ENCODE measurements at places on chromosomes 11 and 22. TPM values are rescaled to one million over a fixed set of nuclear protein-coding genes. Genes with fewer than 3 reads are reported as not detected.

NNMT gene
- polyA plus RNA-seq: 0.72 TPM

- DNase-seq: no peak
Observed at GRCh38 chr22:21041937-21042336, 3.8 kb upstream of the LRRC74B start.

GRCh38 chr11:10289765-10290380 lies 4.1 kb downstream of the SBF2 start:
- DNase-seq: no peak

DNA sequence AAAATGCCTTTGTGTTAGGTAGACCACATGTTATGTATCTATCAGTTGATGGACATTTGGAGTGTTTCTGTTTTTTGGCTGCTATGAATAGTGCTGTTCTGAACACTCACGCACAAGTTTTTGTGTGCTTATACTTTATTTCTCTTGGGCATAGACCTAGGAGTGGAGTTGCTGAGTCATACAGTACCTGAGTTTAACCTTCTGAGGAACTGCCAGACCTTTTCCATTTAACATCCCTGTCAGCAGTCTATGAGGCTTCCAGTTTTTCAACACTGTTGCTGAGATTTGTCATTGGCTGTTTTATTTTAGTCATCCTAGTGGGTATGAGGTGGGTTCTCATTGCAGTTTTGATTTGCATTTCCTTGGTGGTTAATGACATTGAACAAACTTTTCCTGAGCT lies 4.4 kb downstream of the CTTN start:
- no peak for DNase-seq

C22orf31 gene
- polyA plus RNA-seq: 1.2 TPM

PAK1 gene
- polyA plus RNA-seq: 84.8 TPM

DNA sequence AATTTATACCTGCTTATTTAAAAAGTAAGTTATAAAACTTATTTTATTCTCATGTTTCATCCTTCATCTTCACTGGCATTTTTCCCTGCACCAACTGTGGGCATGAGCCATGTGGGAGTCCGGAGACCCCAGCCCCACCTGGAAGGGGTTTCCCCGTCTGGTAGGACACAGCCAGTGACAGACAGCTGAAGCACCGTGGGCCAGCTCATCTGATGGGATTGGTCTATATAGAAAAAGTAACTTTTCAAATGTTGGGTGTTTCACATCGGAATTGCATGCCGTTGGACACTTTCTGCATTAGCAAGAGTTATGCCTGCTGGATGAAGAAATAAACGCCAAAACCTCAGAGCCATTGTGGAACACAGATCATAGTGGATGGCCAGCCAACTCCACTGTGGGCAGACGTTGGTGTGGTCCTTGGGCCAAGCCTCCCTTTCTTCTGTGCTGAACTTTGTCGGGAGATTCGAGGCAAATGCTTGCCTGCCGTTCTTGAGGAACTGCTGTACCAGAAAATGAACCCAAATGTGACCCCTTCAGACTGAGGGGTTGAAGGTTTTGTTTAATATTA lies 1329.3 kb downstream of the TBC1D22A start:
- DNase-seq: no peak

PAMR1 gene
- polyA plus RNA-seq: 11.8 TPM

- no peak for DNase-seq
Observed at GRCh38 chr11:68962527-68963250, 18.1 kb downstream of the MRGPRD start.

GRCh38 chr11:776561-777287 lies 563 bp downstream of the GATD1 start:
- no peak for DNase-seq

DNA sequence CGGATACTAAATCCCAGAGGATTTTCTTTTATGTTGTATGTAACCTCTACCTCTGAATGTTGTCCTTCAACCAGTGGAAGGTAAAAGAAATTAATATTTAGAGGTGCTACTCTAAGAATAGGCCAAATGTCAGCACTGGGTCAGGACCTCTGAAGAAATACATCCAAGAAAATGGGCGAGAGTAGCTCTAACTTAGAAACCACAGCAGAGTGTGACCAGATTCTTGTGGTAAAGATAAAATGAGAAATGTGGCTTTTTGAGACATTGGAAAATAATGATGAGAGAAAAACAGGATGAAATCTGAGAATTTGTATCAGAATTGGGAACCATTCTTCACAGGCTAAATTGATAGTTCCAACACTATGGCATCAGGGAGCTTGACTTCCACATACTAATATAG lies 63.5 kb downstream of the CSTPP1 start:
- no peak for DNase-seq

DNA sequence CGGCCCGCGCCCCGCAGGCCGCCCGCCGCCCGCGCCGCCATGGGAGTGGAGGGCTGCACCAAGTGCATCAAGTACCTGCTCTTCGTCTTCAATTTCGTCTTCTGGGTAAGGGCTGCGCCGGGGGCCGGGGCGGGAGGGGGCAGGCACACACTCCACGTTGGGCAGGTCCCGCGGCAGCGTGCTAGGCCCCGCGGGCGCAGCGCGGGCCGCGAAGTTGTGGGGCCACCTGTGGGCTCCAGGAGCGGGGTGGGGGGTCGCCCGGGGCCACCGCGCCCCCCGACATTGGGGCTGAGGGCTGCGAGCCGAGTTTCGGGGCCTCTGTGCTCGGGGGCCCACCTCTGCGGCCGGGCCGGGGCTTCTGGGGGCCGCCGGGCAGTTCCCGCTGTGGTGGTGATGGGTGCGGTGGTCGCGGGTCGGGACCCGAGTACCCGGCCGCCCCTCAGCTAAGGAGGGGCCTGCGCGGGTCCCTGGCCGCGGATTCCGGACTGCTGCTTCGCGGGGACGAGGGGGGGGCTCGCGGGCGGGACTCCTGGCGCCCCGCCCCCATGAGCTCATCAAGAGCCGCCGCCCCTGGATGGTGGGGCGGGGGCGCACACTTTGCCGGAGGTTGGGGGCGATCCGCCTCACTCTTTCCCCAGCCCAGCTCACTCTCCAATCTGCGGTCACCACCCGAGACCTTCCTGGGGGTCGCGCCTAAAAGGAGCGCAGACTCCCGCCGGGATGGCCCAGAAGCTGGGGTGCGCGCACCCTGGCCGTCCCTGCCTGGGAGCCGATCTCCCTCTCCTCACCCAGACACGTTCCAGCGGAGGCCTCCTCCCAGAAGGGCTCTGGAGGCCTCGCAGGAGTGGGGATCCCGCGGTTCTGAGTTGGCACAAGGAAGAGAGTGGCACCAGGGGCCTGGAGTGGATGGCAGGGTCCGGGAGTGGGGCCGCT lies 667 bp downstream of the CD81 start:
- peak; percentile 65 for DNase-seq

ASPHD2 gene
- polyA plus RNA-seq: 3.4 TPM

DNA sequence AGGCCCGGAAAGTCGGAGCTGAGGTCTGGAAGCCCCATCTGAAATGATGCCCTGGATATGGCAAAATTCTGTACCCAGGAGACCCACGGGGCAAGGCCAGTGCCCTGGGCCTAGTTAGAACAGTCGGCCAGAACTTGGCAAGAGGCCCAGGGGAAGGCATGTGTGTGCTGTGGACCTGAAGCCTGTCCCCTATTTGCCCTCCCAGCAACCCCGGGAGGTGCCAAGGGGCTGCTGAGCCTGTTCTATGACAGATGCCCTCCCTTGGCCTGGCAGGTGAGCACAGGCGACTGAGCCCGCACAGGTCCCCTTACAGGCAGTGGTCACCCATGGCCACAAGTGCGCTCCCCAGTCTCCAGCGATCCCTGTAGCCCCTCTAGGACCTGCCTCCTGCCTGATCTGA lies 51.7 kb downstream of the NAT10 start:
- no peak for DNase-seq

DDTL gene
- polyA plus RNA-seq: 7.1 TPM

DNA sequence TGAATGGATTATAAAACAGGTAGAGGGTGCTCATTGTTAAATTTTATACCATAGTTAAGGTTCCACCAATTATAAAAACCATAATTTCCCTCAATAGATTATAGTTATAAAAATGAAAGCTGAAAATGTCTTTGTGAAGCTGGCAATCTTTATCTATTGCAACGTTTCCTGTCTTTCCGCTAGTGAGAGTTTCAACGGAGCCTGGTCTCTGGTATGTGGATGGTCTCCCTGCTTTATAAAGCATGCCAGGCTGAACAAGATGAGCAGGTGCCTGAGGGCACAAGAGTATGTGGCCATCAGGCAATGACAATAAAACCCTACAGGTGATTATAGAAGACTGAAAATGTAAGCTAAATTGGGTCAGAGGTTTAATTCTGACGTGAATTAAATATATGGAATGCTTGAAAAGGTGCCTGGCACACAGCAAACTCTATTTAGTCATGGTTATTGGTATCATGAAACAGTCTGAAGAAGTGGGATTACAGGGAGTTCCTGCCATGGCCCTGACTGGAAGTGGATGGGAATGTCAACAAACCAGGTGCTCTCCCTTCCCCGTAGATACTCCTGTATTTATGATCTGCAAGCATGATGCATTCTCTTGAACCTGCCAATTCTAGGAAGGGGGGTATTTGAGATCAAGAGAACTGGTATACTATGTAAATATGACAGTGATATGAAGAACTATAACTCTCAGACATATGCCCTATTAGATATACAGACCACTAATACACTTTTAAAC lies 115.7 kb downstream of the ENTHD1 start:
- DNase-seq: no peak

DNA sequence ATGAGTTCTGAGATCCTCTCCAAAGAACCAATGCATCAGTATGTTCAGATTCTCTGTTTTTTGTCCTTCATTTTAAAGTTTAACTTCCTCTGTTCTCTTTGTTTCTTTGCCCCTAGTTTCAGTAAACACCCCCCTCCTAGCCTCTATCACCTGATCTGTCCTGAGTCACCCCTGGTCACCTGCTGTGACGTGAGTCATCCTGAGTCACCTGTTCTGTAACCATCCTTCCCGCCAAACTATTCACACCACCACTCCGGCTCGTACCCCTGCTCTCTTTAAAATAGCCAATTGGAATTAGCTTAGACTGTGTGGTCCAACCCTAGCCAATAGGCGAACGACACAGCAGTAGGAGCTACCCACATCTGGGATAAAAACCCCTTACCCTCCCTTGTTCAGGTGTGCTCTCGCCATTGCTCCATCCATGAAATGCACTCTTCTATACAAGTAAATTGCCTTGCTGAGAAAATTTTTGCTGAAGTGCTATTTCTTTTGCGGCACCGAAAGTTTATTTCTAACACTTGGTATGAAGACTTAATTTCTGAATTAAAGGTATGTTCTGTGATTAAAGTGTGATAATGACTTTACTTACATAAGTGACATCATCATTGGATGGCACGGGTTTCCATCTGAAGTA lies 318.4 kb downstream of the AASDHPPT start:
- no peak for DNase-seq

- DNase-seq: no peak
Observed at GRCh38 chr22:30425616-30426387, at the start of gene MTFP1. MTFP1 (plus strand) TSS chr22:30425768; CDS start chr22:30425880, 112 bp downstream.

ANKRD13D gene
- 29.9 TPM for polyA plus RNA-seq

DNA sequence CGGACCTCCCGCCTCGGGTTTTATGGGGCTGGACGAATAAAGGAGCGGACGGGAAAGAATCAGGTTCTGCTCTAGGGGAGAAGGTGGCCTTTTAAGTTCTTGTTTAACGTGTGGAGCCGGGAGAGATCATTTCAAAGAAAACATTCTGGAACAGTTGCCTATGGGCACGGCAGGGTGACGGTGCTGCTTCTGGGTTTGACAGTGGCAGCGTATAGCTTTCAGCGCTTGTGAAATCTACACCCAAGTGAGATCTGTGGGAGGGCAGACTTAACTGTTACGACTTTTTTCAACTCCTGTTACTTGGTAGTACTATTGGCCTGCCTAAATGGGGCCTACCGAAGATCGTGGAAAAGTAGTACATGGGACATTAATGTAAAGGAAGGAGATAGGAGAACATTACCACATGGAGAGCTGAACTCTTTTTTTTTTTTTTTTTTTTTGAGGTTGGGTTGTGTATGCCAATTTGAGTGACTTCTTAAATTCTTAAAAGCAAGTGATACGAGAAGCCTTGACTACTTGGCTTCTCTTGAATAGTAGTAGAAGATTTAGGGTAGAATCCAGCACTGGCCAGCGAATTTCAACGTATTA lies 743 bp downstream of the USP47 start:
- DNase-seq: peak; percentile 71

EP300 gene
- 62.8 TPM for polyA plus RNA-seq

- no peak for DNase-seq
Observed at GRCh38 chr11:9691865-9692264, 28.0 kb downstream of the SWAP70 start.

DNA sequence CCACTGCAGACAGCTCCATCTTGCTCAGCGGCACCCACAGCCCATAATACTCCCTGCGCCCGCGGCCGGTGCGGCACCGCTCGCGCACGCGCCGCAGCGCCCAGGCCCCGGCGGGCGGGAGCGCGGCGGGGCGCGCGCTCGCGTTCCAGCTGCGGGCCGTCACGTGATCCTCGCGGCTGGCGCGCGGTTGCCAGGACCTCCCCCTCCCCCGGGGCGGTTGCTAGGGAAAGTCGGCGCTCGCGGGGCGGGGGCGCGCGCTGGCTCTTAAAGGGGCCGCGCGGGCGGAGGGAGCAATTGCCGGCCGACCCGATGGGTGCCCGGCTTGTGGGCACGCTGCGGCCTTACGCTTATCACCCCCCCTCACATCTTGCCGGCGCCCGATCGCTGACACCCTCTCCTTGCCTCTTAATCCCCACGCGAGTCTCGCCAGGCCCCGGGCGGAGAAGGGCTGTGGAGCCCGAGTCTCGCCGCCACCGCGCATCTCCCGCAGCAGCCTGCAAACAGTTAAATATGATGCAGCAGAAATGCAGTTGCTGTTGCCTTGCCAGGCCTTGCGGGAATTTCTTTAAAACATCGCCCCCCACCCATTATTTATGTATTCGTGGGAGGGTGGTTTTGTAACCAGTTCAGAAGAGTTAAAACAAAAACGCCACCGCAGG lies at the start of gene CBX6:
Gene CBX6, minus strand, starts transcription at position 45 of the 659 bp plus-strand sequence. Its CDS starts 26 bp downstream, at position 19.
- peak; percentile 94 for DNase-seq

DNA sequence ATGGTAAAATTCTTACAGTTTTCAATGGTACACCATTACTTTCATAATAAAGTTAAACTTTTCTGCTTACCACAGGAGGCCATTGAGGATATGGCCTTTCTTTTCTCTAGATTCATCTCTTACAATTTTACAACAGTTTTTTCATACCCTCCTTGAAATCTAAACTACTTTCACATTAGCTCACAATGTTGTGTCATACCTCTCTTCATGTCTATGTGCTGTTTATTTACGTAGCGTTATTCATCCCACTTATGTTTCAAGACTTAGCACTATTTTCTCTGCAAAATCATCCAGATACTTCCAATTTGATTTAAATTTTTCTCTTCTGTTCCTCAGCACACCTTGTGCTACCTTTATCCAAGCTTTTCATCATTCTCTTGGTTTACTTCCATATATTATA lies 123.3 kb downstream of the METTL15 start:
- DNase-seq: no peak

DNA sequence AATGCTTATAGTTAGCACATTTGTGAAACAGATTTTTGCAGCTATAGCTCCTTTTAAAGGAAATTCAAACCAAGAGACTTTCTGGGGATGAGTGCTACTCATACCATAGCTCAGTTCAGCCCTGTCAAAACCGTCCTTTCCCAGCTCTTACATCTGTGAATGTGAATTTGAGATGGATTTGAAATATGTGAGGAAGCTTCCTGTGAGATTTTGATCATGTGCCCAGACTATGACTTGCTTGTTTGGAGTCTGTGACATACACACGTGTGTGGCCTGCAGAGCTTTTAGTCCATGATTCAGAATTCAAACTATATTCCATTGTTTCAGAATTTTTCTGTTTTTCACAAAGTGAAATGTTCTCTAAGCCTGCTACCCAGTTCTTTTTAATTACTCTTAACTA lies 4.4 kb upstream of the MMP1 start:
- DNase-seq: no peak

FAM180B gene
- polyA plus RNA-seq: 0.32 TPM
